ENCODE measurements at places on chromosomes 4 and X.
A peak's percentile ranks its signal among the peaks of the same experiment; 100 is the strongest.

- no peak for DNase-seq
Observed at GRCh38 chrX:30876367-30876766, 12.7 kb downstream of the TAB3 start.

GRCh38 chr4:54120518-54120917 lies 20.6 kb downstream of the GSX2 start:
- no peak for DNase-seq

DNA sequence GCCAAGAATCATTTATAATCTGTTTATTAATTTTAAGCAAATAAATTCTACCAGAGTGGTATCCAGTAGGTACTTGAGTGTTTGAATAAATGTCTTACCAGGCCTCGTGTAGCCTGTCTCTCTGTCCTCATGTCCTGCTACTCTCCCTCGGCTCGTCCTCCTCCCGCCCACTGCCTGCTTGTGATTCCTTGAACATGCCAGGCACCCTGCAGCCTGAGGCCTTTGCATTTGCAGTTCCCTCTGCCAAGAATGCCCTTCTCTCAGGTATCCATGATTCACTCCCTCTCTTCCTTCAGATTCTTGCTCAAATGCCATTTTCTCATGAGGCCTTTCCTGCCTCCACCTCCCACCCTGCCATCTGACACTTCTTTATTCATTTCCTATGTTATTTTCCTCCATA lies 209.7 kb upstream of the PRPS2 start:
- no peak for DNase-seq

DNA sequence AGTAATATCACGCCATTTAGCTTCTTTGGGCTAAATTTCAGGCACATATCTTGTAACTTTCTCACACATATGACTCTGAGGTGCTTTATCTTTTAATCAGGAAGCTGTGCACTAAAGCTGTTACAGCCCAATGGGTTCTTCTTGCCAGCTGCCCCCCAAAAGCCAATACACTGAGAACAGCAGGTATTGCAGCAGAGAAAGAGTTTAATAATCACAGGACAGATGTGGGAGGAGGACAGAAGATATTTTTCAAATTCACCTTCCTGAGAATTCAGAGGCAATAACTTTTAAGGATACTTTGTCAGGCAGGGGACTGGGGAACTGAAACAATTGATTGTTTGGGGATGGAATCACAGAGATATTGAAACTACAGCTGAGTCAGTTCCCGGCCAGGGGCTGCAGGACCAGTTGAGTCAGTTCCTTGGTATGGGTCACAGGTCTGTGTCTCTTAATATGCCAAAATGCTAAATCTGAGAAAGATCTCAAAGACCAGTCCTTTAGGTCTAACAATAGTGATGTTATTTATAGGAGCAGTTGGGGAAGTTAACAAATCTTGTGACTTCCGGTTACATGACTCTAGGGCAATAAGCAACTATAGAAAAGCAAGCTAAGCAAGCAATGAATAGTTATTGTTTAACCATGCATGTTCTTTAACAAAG lies 28.1 kb downstream of the DDIT4L start:
- DNase-seq: no peak

DNA sequence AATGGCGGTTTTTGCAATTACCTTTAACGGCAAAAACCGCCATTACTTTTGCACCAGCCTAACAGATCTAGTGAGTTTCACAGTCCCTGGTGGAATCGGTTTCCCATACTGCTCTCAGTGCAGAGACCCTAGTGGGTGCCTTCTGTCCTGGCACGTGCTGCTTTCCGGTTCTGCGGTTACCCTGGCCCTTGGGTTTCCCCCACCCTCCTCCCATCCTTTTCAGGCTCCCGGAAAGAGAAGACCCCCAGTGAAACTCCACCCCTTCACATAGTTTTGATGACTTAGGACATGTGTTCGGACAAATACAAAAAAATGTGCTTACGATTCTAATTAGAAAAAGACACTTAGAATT lies 36.9 kb downstream of the NLGN3 start:
- peak; percentile 6 for DNase-seq

DNA sequence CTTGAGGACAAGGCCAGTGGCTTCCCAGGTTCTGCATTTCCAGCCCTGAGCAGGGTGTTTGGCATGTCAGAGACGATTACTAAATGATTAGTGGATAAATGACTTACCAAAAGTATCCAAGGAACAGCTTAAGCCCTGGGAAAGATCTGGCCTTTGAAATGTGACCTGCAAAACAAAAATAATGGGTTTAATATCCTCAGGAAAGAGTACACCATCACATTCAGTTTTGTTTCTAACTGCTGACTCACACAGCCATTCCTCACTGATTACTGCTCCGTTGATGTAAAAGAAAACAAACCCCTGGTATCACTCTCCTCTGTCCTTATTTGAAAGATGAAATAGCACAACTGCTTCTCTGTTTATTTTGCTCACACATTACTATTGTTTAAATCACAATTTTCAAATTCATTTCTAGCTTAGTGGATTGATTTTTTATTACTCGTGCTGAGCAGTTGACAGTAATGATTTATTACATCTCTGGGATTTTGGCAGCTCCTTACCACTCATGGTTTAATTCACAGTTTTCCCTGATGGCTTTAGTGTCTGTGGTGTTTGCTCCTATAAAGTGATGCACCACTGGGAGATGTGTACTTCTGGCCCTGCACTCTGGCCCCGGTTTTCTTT lies 117.0 kb downstream of the CBLL2 start:
- DNase-seq: peak; percentile 34

- no peak for DNase-seq
Observed at GRCh38 chrX:30302956-30303355, 6.2 kb downstream of the NR0B1 start.

DNA sequence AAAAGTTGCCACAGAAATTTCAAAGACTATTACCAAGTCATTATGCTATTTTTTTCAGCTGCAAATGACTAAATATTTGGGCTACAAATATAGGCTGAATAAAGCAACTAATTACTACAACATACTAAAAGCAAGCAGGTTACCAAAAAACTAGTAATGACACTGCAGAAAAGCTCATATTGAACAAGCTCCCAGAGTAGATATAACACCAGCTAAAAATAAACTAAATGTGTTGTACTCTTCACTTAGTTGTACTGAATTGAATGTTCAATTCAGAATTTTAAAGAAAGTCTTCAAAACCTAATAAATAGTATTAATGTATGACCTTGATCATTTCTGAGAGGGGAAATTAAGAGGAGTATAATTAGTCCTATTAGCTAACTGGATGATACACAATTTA lies 12.0 kb downstream of the ATP8A1 start:
- DNase-seq: no peak

DNA sequence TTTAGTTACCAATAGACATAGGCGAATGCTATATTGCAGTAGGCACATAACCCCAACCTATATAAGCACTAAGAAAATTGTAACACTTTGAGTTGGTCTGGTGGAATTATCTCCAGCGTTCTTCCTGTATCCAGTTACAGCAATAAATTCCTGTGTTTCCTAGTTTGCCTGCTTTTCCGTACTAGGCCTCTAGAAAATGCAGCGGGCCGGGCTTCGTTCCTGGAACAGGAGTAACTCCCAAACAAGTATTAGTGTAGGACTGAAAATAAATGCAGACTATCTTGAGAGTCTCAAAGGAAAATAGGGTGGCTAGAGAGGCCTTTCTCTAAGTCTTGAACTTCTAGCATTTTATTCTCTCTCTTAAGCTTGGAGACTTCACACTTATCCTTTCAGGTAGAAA lies 159.8 kb downstream of the OR13H1 start:
- no peak for DNase-seq

GRCh38 chrX:24934279-24934678 lies 81.5 kb downstream of the ARX start:
- no peak for DNase-seq

- no peak for DNase-seq
Observed at GRCh38 chr4:113825272-113825671, 63.7 kb upstream of the CAMK2D start.

DNA sequence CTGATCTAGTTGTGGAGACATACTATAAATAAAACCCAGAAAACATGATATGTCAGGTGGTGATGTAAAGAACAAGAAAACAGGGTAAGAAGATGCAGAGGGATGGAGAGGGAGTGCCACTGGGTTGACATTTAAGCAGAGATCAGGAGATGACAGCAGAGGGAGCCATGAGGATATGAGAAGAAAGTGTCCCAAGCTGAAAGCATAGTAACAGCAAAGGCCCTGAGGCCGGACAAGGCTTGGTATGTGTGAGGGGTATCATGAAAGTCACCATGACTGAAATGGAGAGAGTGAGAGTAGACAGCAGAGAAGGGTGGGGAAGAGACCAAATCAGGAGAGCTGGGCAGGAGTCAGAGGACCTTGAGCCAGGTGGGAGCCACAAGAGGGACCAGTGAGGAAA lies 3.4 kb downstream of the GPKOW start:
- DNase-seq: no peak

DNA sequence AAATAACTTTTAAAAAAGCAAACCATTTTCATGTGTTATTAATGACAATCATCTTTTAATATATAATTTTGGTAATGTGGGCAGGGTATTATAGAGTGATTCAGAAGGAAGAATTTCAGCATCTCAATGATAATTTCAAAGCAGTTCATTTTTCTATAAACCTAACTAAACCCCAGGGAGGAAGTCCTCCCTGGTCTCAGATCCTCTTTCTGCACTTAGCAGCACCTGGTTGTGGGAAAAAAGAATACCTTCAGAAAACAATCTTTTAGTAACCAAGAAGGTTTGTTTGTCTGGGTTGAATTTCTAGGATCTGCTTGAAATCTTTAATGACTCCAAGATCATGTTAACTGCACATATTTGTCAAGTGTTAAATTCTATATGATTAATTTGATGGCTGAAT lies 29.9 kb downstream of the DKK2 start:
- no peak for DNase-seq

- peak; percentile 4 for DNase-seq
Observed at GRCh38 chrX:108186811-108187210, 95.2 kb downstream of the ATG4A start.

DNA sequence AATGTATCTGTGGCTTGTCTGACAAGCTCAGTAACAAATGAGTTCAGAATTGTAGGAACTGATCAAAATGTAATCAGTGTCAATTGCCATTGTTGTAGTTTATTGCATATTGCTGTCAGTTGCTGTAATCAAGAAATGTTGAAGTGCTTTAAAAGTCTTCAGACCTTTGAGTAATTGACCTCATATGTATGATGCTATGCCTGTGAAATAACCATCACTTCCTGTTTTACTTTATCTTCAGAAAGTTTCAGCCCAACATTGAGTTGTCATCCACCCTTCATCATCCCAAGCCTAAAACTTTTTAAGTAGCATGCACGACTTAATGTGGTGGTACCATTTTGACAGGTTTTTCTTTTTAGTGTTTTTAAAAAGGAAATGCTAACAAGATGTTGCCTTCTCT lies 212.4 kb downstream of the ARHGAP10 start:
- no peak for DNase-seq

- DNase-seq: no peak
Observed at GRCh38 chr4:164538097-164538496, 215.8 kb upstream of the SMIM31 start.

GRCh38 chrX:44829832-44830231 lies 14.0 kb upstream of the DUSP21 start:
- DNase-seq: no peak
